CD8-positive, alpha-beta T cell (primary cell): ENCODE measurements at places on chromosomes 13 and 19. TPM values are rescaled to one million over a fixed set of nuclear protein-coding genes. Genes with fewer than 3 reads are reported as not detected.

Gene CD33
- not detected for total RNA-seq

Gene RGS9BP
- total RNA-seq: 0.16 TPM

Gene FUT2
- total RNA-seq: not detected

Gene FAM124A
- total RNA-seq: 0.11 TPM

Gene NTN5
- 2.7 TPM for total RNA-seq

Gene ZNF418
- 3.2 TPM for total RNA-seq

Gene KANK2
- total RNA-seq: not detected

Gene FRY
- total RNA-seq: 4.2 TPM

- no peak for DNase-seq
Measured at GRCh38 chr19:48196933-48197665, 26.6 kb downstream of the ZSWIM9 start.

GRCh38 chr13:90933097-90933826 is 414.2 kb upstream of the MIR17HG start:
- no peak for DNase-seq

- DNase-seq: no peak
Measured at GRCh38 chr19:28076628-28077027, 1136.3 kb downstream of the UQCRFS1 start.

DNA sequence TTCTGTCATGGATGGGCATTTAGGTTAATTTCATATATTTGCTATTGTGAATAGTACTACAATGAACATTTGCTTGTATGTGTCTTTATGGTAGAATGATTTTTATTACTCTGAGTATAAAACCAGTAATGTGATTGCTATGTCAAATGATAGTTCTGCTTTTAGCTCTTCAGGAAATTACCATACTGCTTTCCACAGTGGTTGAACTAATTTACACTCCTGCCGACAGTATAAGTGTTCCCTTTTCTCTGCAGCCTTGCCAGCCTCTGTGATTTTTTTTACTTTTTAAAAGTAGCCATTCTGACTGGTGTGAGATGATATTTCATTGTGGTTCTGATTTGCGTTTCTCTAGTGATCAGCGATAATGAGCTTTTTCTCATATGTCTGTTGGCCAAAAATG is 6.5 kb downstream of the SIGLEC7 start:
- no peak for DNase-seq

- no peak for DNase-seq
Measured at GRCh38 chr19:3983936-3984583, 1.2 kb downstream of the EEF2 start.

DNA sequence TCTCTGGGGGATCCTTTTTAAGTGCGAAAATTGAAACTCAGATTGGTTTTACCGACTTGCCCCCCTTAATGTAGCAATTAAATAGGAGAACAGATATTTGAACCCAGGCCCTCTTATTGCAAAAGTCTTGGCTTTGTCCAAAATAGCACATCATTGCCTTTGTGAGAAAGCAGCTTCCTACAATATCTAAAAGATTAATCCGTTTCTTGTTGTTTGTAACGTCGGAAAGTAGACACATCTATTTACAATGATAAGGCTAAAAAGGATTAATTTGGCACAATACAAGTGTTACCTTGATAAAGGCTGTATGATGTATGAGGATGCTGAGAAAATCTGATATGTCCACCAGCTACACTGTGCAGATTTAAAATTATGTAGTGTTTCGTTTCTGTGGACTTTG is 108.7 kb upstream of the SLC10A2 start:
- no peak for DNase-seq

- DNase-seq: no peak
Measured at GRCh38 chr19:32343550-32344262, 1.7 kb upstream of the ZNF507 start.

DNA sequence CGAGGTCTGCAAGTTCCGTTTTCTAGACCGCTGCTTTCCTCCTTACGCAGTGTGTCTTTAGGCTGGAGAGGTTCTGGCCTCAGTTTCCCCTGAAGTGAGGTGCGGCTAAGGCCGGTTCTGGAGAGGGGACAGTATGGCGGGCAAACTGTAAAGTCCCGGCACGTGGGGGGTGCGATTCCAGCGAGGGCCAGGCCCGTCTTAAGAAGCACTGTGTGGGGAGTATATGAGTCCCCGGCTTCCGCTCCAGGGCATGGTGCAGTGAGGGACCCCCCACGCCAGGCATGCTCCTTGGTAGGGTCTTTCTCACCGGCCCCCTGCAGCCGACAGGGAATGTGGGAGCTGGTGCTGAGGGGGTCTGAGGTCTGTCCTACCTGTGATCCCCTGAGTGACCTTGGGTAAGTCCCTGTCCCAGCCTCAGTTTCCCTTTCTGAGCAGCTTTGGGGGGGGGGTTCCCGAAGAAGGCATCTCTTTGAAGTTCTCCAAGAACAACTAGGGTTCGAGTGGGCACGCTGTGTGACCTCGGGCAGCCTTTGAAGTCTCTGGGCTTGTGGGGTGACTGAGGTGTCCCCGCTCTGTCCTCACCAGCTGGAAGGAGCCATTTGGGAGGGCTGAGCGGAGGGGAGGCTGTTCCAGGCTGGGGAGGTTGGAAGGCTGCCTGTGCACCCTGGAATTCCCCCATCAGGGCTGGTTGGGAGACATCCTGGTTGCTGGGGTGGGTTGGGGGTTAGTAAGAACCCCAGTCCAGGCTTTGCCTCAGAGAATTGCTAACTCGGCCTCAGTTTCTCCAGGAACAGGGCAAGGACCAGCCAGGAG is 1.5 kb downstream of the NFIC start:
- DNase-seq: no peak

GRCh38 chr19:24000656-24001055 is 86.0 kb downstream of the ZNF726 start:
- no peak for DNase-seq

DNA sequence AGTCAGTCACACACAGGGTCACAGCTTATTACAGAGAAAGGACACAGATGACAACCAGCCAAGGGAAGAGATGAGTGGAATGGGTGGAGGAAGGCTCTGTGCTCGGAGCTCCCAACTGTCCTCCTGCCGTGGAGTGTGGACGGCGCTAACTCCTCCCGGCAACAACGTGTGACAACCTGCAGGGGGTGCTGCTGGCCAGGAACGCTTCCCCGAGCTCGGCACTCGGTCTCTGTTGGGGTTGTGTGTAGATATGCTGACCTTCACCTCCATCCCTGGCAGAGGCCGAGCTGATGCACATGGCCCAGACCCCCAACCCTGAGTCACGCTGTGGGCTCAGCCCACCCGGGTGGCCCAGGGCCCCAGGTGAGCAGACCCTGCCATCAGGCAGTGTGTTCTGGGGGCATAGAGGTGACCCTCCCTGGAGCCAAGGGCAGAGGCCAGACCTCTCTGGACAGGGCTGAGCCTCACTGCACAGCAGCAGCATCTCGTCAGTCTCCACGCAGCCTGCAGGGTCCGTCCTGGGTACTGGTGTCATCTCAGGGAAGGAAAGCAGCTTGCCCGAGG is 14.1 kb downstream of the ZNF444 start:
- no peak for DNase-seq

GRCh38 chr13:101412076-101412475 is 4.2 kb downstream of the NALCN start:
- no peak for DNase-seq

- no peak for DNase-seq
Measured at GRCh38 chr19:49189259-49189658, 31.7 kb downstream of the TRPM4 start.

DNA sequence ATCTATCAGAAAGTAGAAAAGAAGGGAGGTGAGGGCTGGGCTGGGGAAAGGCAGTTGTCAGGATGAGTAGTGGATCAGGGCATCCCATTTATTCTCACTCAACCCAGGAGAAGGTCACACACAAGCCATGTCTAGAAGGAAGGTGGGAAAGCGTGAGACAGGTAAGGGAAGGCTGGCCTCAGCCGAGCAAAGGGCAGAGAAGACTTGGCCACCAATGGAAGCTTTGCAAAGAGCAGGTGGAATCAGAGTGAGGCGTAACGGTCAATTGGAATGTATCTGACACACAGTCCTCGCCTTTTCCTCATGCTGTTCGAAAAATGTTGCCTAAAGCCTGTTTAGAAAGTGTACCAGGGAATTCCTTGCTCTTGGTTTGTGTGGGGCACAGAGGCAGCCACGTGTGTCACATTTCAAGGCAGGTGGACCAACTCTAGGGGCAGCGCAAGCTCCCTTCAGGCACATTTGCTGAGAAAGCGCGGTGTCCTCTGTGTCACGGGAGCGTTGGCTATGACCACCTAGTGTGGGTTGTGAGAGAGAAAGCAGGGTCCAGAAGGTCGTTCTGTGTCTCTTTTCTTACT is 118.8 kb upstream of the SPATA13 start:
- DNase-seq: no peak

DNA sequence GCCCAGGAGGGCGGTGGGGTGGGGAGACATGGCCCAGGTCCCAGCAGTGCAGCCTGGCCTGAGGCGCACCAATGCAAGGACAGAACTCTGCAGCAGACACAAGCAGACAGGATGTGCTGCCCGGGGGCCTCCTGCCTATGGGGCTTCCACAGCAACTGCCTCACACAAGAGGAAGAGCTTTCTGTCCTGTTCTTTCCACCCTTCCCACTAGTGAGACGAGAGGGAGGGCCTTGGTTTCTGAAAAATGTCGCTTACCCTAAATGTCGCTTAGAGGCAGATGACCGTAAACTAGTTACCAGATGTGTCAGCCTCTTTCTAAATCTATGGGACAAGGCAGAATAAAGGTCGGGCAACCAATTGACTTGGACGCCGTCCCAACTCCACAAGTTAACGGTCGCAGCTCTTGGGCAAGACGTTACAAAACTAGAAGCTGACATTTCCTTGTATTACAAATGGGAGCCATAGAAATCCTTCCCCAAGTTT is at the start of gene LAIR1:
Gene LAIR1 (minus strand): TSS at position 157 of the 483 bp plus-strand sequence. CDS start 127 bp downstream, at position 30.
- peak; percentile 78 for DNase-seq
